ENCODE measurements at places on chromosomes 2 and 18.

DNA sequence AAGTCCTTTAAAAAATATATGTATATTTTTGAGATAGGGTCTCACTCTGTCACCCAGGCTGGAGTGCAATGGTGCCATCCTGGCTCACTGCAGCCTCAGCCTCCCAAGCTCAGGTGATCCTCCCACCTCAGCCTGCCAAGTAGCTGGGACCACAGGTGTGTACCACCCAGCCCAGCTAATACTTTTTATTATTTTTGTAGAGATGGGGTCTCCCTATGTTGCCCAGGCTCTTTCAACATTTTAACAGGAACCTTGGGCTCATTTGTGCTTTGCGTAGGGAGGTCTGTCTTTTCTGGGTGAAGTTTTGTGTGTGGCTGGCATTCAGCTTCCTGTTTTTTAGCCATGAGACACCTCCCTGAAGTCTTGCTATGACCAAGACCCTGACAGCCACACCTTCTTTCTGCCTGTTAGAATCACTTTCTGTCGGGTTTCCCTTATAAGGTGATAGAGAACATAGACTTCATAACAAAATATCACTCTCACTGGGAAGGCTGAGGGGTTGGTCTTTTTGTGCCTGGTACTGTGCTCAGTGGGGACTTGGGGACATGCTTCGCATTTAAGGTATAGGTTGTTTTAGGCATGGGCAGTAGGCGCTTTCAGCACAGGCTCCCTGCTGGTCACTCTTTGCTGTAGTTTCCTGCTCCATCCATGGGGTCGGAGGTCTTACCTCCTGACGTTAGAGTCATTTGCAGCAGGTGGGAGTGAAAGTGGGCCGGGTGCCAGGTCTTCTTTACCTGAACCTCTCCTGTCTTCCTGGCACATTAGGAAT is 3.4 kb downstream of the RAB31 start:
- no peak for DNase-seq

DNA sequence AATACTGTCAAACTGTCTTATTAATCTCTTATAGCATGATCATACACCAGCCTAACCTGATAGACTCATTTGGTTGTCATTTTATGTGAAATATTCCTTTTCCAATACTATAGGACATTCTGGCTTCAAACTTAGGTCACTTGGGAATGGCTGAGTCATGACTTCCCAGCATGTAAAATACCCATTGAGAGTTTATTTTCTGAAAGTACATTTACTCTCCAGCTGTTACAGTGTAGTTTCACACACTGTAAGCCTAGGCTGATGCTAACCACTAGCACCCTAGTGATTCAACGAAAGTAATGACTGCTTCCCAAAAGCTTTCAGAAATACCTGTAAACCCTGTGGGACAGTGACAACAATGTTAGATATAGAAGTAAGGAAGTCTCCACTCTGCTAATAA is 93.8 kb downstream of the FIGN start:
- DNase-seq, result no peak

DNA sequence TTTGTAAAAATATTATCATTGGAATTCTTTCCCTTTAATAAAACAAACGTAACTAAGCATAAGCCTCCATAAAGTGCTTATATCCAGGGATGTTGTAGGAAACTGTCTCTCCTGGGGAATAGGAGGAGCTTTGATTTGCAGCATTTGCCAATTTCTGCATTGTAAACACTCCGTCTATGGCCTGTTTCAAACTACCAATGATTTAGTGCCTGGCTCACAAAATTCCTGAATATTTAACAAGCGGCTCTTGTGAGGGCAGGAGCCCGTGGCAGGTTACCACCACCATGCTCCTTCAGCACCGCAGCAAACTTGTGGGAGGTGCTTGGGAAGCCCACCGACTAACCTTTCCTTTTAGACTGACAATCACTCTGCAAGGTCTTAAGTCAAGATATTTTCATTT is 520.3 kb downstream of the SOX11 start:
- DNase-seq, result no peak

GRCh38 chr2:179297927-179298326 is 33.3 kb upstream of the SESTD1 start:
- no peak for DNase-seq

DNA sequence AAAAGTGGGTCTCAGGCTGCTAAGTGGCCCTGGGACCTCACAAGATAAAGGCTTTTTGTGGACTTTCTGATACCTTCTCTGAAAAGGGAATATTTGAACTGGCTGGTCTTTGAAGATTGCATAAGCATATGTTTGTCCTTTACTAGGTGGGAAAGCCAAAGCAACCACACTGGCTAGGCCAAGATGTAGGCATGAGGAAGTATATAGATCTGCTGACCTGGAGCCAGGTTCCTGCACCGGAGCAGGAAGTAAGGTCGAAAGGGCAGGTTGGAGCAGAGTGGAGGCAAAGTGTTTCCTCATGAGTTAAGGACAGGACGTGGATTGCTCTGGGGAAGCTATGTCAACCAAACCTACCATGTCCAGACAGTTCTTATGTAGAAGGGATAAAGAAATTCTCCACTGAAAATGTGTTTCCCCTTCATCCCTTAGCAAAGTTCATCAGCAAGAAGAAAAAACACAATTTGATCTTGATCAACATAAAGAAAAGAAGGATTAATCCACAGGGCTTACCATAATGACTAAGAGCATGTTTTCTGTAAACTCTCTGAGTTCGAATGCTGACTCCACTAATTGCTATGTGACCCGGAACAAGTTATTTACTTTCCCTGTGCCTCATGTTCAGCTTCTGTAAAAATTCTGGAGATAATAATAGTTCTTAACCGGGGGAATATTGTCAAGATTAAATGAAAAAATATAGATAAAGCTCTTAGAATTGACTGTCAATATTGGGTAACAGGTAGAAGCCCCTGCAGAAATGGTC is 156.1 kb upstream of the SRD5A2 start:
- no peak for DNase-seq

DNA sequence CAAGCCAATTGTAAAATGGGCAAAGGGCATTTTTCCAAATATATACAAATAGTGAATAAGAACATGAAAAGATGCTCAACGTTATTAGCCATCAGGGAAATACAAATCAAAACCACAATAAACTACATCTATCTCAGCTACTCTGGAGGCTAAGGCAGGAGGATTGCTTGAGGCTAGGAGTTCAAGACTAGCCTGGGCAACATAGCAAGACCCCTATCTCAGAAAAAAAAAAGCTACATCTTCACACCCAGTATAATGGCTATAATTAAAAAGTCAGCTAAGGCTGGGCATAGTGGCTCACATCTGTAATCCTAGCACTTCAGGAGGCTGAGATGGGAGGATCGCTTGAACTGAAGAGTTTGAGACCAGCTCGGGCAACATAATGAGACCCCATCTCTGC is 12.6 kb upstream of the NCL start:
- no peak for DNase-seq

- DNase-seq, result no peak
Measured at GRCh38 chr2:229164545-229165249, 106.4 kb downstream of the PID1 start.

- DNase-seq, result no peak
Measured at GRCh38 chr2:105376010-105376409, 22.8 kb downstream of the FHL2 start.

GRCh38 chr2:241818229-241818942 is 9.4 kb downstream of the NEU4 start:
- DNase-seq, result no peak

GRCh38 chr18:26057344-26057773 is 33.1 kb downstream of the SS18 start:
- no peak for DNase-seq

DNA sequence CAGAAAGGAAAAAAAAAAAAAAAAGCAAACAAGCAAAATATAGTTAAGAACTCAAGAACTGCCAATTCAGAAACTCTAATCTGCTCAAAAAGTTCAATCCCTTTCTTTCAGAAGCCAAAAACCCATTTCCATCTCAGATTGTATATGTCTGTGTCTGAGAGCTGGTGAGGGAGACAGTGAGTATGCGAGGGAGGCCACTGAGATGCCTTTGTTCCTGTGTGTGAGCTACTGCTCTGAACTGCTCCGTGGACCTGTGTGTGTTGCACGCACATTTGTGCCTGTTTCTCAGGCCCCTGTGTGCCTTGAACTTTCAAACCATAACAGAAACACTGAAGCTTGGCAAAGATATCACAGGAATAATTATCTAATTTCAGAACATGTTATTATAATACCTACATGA is 2.5 kb upstream of the PKDCC start:
- no peak for DNase-seq

- DNase-seq, result no peak
Measured at GRCh38 chr2:218861645-218862318, 2.2 kb downstream of the WNT6 start.

DNA sequence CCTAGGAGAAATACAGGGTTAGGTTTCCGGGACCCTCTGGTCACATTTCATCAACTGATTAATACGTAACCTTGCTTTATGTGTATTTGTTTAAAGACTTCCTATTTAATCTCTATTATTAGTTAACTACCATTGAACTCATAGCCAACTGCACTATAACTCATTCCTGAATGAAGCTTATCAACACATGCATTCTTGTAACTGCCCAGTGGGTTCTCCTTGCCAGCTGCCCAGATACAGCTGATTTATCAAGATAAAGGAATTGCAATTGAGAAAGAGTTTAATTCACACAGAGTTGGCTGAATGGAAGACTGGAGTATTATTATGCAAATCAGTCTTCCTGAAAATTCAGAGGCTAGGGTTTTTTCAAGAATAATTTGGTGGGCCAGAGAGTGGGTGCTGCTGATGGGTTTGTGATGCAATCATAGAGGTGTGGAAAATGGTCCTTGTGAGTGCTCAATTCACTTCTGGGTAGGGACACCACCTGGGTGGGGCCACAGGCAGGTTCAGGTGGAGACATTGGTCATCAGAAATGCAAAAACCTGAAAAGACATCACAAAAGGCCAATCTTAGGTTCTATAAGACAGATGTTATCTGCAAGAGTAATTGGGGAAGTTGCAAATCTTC is 21.1 kb upstream of the NOSTRIN start:
- no peak for DNase-seq

DNA sequence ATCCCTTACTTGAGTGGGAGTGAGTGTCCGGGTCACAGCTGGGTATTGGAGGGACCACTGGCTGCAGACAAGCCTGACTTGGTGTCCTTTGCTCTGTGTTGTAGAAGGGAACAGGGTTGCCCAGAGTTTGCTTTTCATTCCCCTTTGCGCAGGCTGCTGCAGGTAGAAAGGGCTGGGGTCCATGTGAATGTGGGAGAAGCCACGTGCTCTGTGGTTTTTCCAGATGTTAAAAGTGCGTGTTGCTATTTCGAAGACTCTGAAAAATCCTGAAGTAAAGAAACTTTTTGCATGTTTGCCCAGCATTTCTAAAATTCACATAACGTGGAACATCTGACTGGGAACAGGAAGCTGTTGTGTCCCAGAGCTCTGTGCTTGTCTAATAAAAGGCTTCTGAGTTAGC is 28.8 kb downstream of the GLI2 start:
- peak; percentile 16 for DNase-seq

GRCh38 chr18:9630444-9630843 is 16.1 kb upstream of the PPP4R1 start:
- DNase-seq, result no peak

DNA sequence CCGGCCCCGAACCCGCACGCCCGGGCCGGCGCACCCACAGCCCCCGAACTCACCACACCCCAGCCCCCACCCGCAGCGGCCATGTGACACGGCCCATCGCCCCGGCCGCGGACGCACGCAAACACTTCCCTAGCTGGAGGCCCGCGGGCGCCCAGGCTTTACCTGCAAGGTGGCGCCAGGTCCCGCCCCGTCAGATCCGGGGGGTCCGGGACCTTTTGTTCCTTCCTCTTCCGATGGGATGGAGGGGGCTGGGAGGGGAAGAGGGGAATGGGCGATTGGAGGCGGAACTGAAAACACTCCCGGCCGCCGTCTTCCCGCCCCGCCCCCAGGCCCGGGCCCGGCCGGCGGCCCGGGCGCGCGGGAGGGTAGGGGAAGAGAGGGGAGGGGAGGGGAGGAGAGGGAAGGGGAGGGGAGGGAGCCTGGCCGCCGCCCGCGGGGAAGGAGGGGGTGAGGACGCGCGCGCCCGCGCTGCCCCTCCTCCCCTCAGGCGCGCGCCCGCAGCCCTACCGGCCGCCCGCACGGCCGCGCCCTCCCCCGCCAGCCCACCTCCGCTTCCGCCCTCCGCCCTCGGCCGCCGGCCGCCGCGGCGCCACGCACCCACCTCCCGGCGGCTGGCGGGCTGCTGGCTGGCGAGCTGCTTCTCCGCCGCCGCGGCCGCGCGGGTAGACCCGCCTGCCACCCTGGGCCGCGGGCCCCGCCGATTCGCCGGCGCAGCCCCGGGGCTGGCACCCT is at the start of gene SMAD2:
TSS of gene SMAD2 (minus strand) at position 461 of the 732 bp plus-strand sequence. CDS start 33,903 bp downstream, outside the sequence.
- DNase-seq, result peak; percentile 92

Measured in H9 (cell line).